ENCODE measurements at places on chromosomes 6 and 20.

GRCh38 chr20:63427206-63427605 lies 45.2 kb downstream of the KCNQ2 start:
- H3K36me3 ChIP-seq = no peaks in the 10 kb centered on the region
- H3K27me3 ChIP-seq = no peaks in the 10 kb centered on the region
- no peaks in the 10 kb centered on the region for H3K4me1 ChIP-seq

DNA sequence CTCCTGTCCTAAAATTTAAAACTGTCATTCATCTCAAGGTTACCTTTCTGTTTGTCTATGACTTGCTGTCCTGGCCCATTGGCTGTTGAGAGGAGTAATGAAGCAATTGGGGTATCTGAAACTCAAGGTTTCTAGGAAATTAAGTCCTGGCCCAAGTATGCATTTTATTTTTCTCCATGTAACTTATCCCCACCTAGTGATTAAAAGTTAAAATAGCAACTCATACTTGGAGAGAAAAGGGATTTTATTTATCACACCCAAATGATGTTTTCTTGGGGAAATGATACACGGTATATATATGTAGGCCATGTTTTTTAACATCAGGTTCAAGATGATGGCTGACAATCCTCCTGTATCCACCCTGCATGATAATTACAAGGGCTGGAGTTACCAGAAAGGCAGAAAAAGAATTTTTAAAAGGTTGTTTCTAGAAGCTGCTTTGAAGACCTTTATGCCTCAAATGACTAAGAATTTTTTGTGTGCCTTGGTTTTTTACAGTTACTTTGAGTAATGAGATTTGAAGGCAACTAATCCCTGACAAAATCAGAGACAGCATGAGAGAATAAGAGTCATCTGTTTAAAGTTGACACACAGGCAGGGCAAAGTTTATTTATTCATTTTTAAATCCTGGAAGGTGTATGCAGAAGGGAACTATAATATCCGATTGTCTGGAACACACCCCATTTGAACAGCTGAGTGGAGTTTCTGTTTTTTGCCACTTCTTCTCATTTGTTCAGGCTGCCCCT lies 28.9 kb upstream of the C6orf58 start:
- DNase-seq = peak; percentile 28
- H3K4me1 ChIP-seq = no peaks in the 10 kb centered on the region
- H3K27ac ChIP-seq = no peak overlapping the region
- H3K27me3 ChIP-seq = no peaks in the 10 kb centered on the region

GRCh38 chr6:44166116-44166515 lies 7.5 kb downstream of the CAPN11 start:
- H3K27me3 ChIP-seq = no peaks in the 10 kb centered on the region
- H3K4me1 ChIP-seq = no peaks in the 10 kb centered on the region
- no peak for DNase-seq
- H3K27ac ChIP-seq = no peak overlapping the region
- no peak overlapping the region for H3K4me3 ChIP-seq
- H3K36me3 ChIP-seq = no peaks in the 10 kb centered on the region

- no peak overlapping the region for H3K27ac ChIP-seq
- H3K27me3 ChIP-seq = no peaks in the 10 kb centered on the region
- no peak for DNase-seq
- no peaks in the 10 kb centered on the region for H3K36me3 ChIP-seq
- H3K4me3 ChIP-seq = no peak overlapping the region
- H3K4me1 ChIP-seq = no peaks in the 10 kb centered on the region
Measured at GRCh38 chr20:1579488-1579887, 22.0 kb upstream of the SIRPD start.

DNA sequence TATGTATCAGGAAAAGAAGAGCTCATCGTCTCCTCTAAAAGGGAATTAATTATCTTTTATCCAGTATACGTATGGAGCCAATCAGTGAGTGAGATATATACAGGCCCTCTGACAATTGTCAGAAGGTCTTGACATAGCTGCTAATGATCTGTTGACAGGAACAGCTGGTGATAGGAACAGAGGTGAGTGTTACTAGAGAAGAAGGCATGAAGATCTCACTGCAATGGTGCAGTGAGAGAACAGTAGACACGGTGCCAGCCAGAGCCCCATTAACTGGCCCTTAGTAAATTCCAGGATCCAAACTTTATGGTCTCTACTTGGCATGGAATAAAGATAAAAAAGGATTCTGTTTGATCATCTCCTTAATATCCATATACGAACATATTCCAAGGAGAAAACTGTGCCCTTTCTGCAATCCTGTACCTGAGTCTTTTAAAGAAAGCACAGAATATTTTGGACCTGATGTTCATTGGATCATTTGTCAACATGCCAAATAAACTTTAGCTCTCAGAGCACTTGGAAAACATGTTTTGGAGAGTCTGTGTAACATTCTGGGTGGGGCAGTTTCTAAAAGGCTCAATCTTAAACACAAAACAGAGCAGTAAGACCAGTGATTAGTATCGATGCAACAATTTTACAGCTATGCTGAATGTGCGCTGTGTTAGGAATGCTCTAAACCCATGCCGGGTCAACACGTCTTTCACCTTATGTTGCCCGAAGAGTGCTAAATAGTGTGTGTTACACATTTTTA lies 135.8 kb upstream of the CITED2 start:
- H3K36me3 ChIP-seq = no peaks in the 10 kb centered on the region
- peak overlapping the region; percentile 82 for H3K27ac ChIP-seq
- H3K4me3 ChIP-seq = no peak overlapping the region
- H3K27me3 ChIP-seq = no peaks in the 10 kb centered on the region

DNA sequence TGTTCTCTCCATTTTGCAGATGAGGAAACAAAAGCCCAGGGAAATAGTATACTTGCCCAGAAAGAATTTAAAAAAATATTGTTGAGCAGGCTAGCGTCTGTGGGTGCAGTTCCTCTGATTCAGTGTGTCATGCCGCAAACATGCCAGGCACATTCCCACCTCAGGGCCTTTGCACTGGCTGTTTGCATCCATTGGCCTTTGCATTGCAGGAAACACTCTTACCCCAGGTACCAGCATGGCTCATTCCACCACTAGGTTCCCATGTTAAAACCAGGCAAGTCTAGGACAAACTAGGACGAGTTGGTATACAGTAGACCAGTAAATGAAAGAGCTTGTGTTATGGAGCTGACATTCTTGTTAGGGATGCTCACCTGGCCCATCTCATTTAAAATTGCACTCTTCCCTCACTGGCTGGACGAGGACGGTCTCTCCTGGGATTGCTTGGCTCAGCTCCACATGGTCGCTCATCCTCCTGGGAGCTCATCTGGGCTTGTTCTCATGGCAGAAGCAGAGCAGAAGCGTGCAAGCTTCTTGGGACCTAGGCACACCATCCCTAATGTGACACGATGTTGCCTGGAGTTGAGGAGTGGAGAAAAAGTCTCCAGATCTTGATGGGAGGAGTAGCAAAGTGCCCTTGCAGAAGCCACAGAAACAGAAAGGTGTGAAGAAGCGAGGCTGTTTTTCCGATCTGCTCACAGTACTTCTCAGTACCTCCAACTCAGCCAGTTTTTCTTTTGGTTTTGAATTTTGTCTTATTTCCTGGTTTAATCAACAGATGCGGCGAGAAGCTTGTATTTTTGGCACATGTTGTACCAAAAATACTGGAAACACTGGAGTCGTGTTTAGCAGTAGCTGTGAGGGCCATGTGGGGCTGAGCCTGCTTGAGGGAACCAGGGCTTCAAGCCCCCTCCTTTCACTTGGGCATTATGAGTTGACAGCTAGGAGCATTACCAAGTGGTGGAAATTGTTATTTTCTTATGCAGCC lies 13.9 kb downstream of the ZNF831 start:
- no peaks in the 10 kb centered on the region for H3K36me3 ChIP-seq
- H3K27me3 ChIP-seq = no peaks in the 10 kb centered on the region
- H3K4me3 ChIP-seq = no peak overlapping the region

- no peaks in the 10 kb centered on the region for H3K27me3 ChIP-seq
- H3K36me3 ChIP-seq = no peaks in the 10 kb centered on the region
- no peak overlapping the region for H3K4me3 ChIP-seq
- H3K27ac ChIP-seq = no peak overlapping the region
Measured at GRCh38 chr6:49676671-49677281, 36.6 kb downstream of the CRISP2 start.

GRCh38 chr6:12909833-12910232 lies 193.3 kb downstream of the PHACTR1 start:
- H3K4me3 ChIP-seq = no peak overlapping the region
- H3K4me1 ChIP-seq = peaks cover 14% of the 10 kb centered on the region
- no peak overlapping the region for H3K27ac ChIP-seq
- DNase-seq = no peak
- no peaks in the 10 kb centered on the region for H3K36me3 ChIP-seq

DNA sequence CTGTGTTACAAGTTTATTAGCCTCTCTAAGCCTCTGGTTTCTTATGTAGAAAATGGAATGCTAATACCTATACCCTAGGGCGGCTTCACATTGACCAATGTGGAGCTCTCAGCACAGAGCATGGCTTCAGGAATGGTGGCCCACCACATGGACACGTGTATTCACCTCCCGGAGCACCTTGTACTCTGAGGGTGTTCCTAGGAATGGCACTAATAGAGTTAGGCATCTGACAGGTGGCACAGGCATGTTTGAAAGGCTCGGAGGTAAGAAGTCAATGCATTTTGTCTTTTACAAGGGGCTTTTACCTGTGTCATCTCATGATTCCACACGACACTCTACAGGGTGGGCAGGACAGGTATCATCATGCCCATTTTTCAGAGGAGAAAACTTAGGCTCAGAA lies 5.3 kb upstream of the TGM3 start:
- no peak overlapping the region for H3K4me3 ChIP-seq
- H3K27ac ChIP-seq = no peak overlapping the region
- no peak for DNase-seq
- no peaks in the 10 kb centered on the region for H3K36me3 ChIP-seq
- H3K27me3 ChIP-seq = no peaks in the 10 kb centered on the region

- no peak overlapping the region for H3K4me3 ChIP-seq
- H3K27me3 ChIP-seq = no peaks in the 10 kb centered on the region
- no peaks in the 10 kb centered on the region for H3K4me1 ChIP-seq
- peak; percentile 18 for DNase-seq
- no peaks in the 10 kb centered on the region for H3K36me3 ChIP-seq
- no peak overlapping the region for H3K27ac ChIP-seq
Measured at GRCh38 chr6:121838842-121839241, 403.4 kb downstream of the GJA1 start.

- no peaks in the 10 kb centered on the region for H3K27me3 ChIP-seq
- H3K4me3 ChIP-seq = no peak overlapping the region
- H3K36me3 ChIP-seq = no peaks in the 10 kb centered on the region
- H3K27ac ChIP-seq = no peak overlapping the region
- no peaks in the 10 kb centered on the region for H3K4me1 ChIP-seq
- no peak for DNase-seq
Measured at GRCh38 chr6:129981598-129981997, 36.8 kb upstream of the L3MBTL3 start.

- no peaks in the 10 kb centered on the region for H3K27me3 ChIP-seq
- H3K36me3 ChIP-seq = no peaks in the 10 kb centered on the region
- no peak overlapping the region for H3K27ac ChIP-seq
- no peak overlapping the region for H3K4me3 ChIP-seq
Measured at GRCh38 chr6:112007254-112007653, 46.6 kb upstream of the CCN6 start.

- no peak for DNase-seq
- no peak overlapping the region for H3K4me3 ChIP-seq
- H3K36me3 ChIP-seq = no peaks in the 10 kb centered on the region
- no peaks in the 10 kb centered on the region for H3K27me3 ChIP-seq
Measured at GRCh38 chr20:15201602-15202001, 864.2 kb upstream of the FLRT3 start.

DNA sequence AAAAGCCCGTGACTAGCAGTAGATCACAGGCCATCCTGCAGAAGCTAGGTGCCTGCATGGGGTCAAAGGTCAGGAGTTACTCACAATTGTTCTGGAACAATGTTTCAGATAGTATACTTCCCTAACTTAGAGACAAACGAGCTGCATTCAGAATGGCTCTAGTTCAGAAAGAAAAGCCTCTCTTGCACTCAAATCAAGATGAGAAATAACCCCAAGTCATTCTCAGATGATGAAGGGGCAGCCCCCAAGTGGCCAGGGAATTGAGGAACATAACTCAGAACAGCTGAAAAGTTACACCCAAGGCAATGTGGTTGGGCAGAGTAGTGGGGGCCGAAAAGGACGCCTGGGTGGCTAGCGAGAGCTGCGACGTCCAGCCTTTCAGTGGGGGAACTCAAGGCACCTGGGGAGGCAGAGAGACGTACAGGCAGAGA lies 27.8 kb downstream of the FYN start:
- H3K36me3 ChIP-seq = no peaks in the 10 kb centered on the region
- H3K4me1 ChIP-seq = peaks cover 64% of the 10 kb centered on the region
- no peaks in the 10 kb centered on the region for H3K27me3 ChIP-seq
- no peak overlapping the region for H3K4me3 ChIP-seq
- DNase-seq = no peak
- peak overlapping the region; percentile 80 for H3K27ac ChIP-seq

DNA sequence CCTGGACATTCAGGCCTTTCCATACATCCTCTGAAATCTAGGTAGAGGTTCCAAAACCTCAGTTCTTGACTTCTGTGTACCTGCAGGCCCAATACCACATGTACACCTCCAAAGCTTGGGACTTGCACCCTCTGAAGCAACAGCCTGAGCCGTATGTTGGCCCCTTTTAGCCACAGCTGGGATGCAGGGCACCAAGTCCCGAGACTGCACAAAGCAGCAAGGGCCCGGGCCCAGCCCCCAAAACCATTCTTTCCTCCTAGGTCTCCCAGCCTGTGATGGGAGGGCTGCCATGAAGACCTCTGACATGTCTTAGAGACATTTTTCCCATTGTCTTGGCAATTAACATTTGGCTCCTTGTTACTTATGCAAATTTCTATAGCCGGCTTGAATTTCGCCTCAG lies 107.4 kb upstream of the FRMD1 start:
- H3K27ac ChIP-seq = no peak overlapping the region
- no peaks in the 10 kb centered on the region for H3K36me3 ChIP-seq
- H3K27me3 ChIP-seq = no peaks in the 10 kb centered on the region
- H3K4me1 ChIP-seq = no peaks in the 10 kb centered on the region
- DNase-seq = no peak

- DNase-seq = no peak
- H3K27me3 ChIP-seq = no peaks in the 10 kb centered on the region
- no peak overlapping the region for H3K27ac ChIP-seq
- H3K4me3 ChIP-seq = no peak overlapping the region
- H3K36me3 ChIP-seq = no peaks in the 10 kb centered on the region
- H3K4me1 ChIP-seq = no peaks in the 10 kb centered on the region
Measured at GRCh38 chr6:75922226-75922625, 150.2 kb downstream of the IMPG1 start.
